ENCODE measurements at places on chromosomes 4 and X. TPM values are rescaled to one million over a fixed set of nuclear protein-coding genes. Genes with fewer than 3 reads are reported as not detected.

GRCh38 chr4:42396361-42396751, 932 bp upstream of the SHISA3 start:
- peak overlapping the region; percentile 80 for H3K4me3 ChIP-seq
- peaks cover 46% of the 10 kb centered on the region for H3K27me3 ChIP-seq
- no peaks in the 10 kb centered on the region for H3K36me3 ChIP-seq
- H3K27ac ChIP-seq: no peak overlapping the region
- H3K4me1 ChIP-seq: peaks cover 40% of the 10 kb centered on the region

DNA sequence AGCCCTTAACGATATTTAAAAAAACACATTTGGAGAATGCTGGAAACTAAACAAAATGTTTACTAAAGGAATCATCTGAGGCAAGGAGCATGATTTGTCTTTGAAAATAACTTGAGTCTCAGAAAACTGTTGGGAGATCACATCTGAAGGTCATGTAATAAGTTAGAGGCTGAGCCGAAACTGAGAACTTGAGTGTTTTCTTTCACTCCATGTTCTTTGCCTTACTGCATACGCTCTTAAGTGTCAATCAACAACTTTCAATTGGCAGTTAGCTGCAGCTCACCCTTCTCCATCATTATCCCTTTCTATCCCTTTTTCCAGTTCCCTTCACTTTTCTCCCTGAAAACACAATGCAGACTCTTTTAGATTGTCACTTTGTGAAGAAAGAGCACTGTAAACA, 216.2 kb downstream of the ADGRA3 start:
- H3K36me3 ChIP-seq: no peaks in the 10 kb centered on the region
- no peak for DNase-seq
- H3K4me1 ChIP-seq: no peaks in the 10 kb centered on the region

CNGA1 gene
- total RNA-seq: not detected

IL21 gene
- not detected for total RNA-seq

DNA sequence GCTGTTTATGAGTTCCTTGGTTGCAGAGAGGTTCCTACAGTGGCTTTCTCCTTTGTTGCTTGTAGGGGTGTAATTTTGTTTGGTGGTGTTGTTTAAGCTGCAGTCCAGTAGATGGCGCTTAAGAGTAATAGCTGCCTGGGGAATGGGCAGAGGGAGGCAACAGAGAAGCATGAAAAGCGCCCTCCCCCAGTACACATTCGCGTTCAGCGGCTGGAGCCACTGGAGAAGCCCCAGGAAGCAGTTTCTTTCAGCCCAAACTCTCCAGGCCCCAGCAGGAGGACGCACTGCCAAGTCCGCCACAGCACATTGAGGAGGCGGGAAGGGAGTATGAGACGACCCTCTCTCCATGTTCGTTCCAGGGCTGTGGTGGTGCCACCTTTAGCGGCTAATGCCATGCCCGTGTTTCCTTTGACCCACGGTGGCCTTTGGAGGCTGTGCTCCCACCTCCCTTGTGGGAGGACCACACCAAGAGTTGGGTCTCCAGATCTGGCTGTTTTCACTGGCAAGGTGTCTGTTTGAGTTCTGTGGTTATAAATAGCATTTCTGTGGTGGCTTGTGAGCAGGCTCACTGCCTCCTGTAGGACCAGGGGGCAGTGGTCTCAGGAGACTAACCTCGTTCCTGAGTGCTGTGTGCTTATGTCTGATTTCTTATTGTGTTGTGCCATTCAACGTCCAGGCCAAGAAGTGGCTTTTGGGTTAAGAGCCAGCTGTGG, 252.3 kb downstream of the ARHGAP10 start:
- H3K4me1 ChIP-seq: peaks cover 49% of the 10 kb centered on the region
- H3K36me3 ChIP-seq: no peaks in the 10 kb centered on the region
- H3K27me3 ChIP-seq: no peaks in the 10 kb centered on the region
- peak overlapping the region; percentile 45 for H3K27ac ChIP-seq
- no peak for DNase-seq
- H3K4me3 ChIP-seq: no peak overlapping the region

ZIC3 gene
- not detected for total RNA-seq

GRCh38 chr4:27397886-27398285, 537.2 kb downstream of the STIM2 start:
- no peak for DNase-seq
- no peaks in the 10 kb centered on the region for H3K36me3 ChIP-seq
- H3K4me3 ChIP-seq: no peak overlapping the region
- no peak overlapping the region for H3K27ac ChIP-seq

DNA sequence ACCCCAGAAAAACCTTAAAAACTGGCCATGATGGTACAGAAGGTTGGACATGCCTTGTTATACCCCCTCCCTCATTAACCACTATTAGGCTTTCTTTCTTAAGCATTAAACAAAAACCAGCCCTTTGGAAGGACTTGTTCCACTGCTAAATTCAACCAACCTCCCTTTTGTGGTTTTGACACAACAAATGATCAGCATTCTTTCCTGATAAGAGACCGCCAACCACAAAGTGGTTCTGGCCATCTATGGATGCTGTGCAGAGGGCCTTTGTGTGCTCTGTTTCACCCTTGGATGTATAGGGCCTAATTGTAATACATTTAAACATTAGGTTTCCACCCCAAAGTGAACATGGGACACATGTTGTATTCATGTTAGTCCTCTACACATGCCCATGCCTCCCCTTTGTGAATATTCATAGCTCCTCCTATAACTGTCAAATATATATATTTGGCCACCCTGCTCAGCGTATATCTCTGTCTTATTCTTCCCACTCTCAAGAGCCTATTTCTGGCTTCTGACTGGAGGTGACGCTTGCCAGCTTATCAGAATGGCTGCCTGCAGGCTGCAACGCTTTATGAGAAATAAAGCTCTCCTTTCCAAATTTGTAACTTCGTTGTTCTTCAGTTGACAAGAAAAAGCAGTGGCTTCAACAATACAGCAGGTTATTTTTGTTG, 126.6 kb downstream of the NPNT start:
- no peak overlapping the region for H3K4me3 ChIP-seq
- H3K27ac ChIP-seq: peak overlapping the region; percentile 27
- H3K36me3 ChIP-seq: no peaks in the 10 kb centered on the region
- peaks cover 11% of the 10 kb centered on the region for H3K4me1 ChIP-seq
- DNase-seq: no peak

- H3K36me3 ChIP-seq: peaks cover 35% of the 10 kb centered on the region
- no peak for DNase-seq
- H3K4me3 ChIP-seq: no peak overlapping the region
- H3K27ac ChIP-seq: no peak overlapping the region
Observed at GRCh38 chr4:951594-952468, 19.6 kb downstream of the TMEM175 start.

DNA sequence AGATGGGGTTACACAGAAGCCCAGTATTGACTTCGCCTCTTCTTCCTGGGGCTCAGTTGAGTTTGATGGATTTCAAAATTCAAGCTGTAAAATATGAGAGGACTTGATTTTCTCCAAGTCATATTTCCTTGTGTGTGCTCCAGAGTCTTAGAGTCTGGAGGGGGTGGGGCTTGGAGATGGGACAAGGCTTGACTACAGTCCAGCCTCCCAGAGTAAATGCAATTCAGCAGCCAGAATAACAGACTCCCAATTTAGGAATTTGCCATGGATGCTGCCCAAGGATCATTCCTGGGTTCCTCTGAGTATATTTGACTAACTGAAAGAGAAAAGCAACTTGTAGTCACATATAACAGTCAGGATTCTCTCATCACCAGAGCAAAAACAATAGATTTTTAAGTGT, 53.7 kb upstream of the RBPJ start:
- no peak overlapping the region for H3K4me3 ChIP-seq
- H3K36me3 ChIP-seq: no peaks in the 10 kb centered on the region
- peak; percentile 72 for DNase-seq

- no peak for DNase-seq
- H3K27ac ChIP-seq: no peak overlapping the region
- H3K27me3 ChIP-seq: no peaks in the 10 kb centered on the region
- no peak overlapping the region for H3K4me3 ChIP-seq
Observed at GRCh38 chrX:142043196-142043595, 139.5 kb downstream of the MAGEC1 start.

CWH43 gene
- not detected for total RNA-seq

DNA sequence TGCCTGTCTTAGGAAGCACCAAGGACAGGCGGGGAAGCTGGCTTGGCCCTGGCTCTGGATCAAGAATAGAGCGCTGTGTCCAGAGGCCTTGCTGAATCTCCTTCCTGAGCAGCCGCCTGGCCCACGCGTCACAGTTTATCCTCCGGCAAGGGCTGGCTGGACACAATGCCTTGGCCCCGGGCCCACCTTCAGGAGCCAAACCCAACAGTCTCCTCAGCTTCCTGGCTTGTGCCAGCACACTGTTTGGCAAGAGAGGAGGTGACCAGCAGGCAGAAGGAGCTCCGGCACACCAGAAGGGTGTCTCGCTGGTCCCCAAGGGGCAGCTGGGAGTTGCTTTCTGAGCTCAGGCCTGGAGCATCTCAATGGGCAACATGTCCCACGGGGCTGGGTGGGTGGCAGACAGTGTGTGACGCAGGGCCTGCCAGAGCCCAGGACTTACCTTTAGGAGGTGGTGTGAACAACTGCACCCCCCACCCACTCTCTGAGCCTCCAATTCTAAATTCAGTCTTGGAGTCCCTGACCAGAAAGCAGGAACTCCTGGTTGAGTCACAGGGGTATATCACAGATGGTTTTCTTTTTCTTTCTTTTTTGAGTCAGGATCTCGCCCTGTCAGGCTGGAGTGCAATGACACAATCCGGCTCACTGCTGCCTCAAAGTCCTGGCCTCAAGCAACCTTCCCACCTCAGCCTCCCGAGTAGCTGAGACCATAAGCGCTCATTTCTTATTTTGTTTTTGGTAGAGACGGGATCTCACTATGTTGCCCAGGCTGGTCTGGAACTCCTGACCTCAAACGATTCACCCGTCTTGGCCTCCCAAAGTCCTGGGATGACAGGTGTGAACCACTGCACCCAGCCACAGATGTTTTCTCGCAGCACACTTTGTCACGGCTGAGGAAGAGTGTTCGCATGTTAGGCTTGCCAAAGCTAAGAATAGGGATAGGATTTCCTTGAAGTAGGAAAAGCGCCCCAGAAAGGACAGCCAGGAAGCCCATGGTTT, 361.2 kb downstream of the BCOR start:
- peak overlapping the region; percentile 59 for H3K27ac ChIP-seq
- DNase-seq: peak; percentile 87
- peaks cover 17% of the 10 kb centered on the region for H3K4me1 ChIP-seq
- no peak overlapping the region for H3K4me3 ChIP-seq
- H3K27me3 ChIP-seq: no peaks in the 10 kb centered on the region
- no peaks in the 10 kb centered on the region for H3K36me3 ChIP-seq

MID1 gene
- total RNA-seq: 9.4 TPM

GLOD5 gene
- not detected for total RNA-seq

DNA sequence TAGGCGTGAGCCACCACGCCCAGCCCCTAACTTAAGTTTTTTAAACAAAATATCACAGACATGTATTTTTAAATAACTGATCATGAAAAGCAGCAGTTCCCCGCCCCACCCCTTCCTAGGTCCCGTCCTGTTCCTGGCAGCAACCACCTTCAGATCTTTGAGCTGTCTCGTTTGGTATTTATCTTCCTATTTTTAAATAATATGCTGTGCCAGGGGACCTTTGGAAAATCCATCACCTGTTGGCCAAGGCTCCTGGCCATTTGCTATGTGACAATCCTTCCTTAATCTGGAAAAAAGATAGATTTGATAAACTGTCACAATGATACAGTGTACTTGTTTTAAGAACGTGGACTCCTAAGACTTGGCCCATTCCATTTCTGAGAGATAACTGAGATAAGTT, 10.7 kb downstream of the GATB start:
- no peak overlapping the region for H3K4me3 ChIP-seq
- no peak for DNase-seq
- H3K27me3 ChIP-seq: no peaks in the 10 kb centered on the region
- H3K27ac ChIP-seq: no peak overlapping the region
- H3K36me3 ChIP-seq: peaks cover 24% of the 10 kb centered on the region

PRDM5 gene
- total RNA-seq: 12.2 TPM

OPRPN gene
- total RNA-seq: not detected

ADAMTS3 gene
- 0.60 TPM for total RNA-seq

DRP2 gene
- 0.14 TPM for total RNA-seq

PDE6B gene
- 2.7 TPM for total RNA-seq

CXCL1 gene
- total RNA-seq: 0.55 TPM

GRCh38 chr4:37960679-37961450, 667 bp downstream of the PTTG2 start:
- no peak overlapping the region for H3K4me3 ChIP-seq
- H3K27me3 ChIP-seq: no peaks in the 10 kb centered on the region
- no peak for DNase-seq
- no peaks in the 10 kb centered on the region for H3K36me3 ChIP-seq
- H3K4me1 ChIP-seq: peaks cover 17% of the 10 kb centered on the region

Measured in left ventricle myocardium inferior (tissue), 1 donor.